H54 (cell line): ENCODE measurements at places on chromosomes 16 and 17.

DNA sequence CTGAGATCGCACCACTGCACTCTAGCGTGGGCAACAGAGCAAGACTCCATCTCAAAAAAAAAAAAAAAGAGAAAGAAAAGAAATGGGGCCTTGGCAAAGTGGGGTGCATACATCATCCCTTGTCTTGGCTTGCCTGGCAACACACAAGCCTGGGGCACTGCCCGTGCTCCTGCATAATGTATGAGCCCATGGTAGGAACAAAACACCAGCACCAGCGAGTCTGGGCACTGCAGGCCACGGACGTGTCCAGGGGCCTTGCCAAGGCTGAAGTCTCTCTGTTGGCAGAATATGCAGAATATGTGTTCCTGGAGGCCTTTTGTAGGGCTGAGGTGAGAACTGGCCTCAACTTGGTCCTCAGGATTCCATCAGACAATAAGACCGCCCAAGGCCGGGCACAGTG is 15.7 kb upstream of the ALDOA start:
- DNase-seq = no peak

GRCh38 chr17:81572563-81573168 is 20.5 kb upstream of the FAAP100 start:
- no peak for DNase-seq

GRCh38 chr17:37177254-37177870 is 198.4 kb upstream of the C17orf78 start:
- DNase-seq = no peak

- DNase-seq = no peak
These were observed 155.7 kb upstream of the TNRC6C start for GRCh38 chr17:77802811-77803220.

- DNase-seq = no peak
These were observed 17.9 kb downstream of the FOXJ1 start for GRCh38 chr17:76123191-76123499.

DNA sequence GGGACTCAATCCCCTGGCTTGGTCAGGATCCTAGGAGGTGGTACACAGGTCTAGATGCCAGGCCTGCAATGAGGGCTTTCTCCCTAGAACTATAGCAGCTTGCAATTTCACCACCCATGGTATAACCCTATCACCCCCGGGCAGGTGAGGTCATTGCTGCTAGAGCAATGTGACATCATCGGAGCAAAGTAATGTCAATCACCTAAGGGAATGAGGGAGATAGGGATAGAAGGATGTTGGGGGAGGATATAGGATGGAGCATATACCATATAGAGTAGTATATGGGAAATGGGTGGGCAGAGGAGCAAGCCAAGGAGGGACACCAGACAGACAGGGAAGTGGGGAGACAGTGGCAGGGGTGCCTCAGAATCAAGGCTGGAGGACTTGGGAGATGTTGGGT is 3.3 kb downstream of the KCNH4 start:
- DNase-seq = no peak

DNA sequence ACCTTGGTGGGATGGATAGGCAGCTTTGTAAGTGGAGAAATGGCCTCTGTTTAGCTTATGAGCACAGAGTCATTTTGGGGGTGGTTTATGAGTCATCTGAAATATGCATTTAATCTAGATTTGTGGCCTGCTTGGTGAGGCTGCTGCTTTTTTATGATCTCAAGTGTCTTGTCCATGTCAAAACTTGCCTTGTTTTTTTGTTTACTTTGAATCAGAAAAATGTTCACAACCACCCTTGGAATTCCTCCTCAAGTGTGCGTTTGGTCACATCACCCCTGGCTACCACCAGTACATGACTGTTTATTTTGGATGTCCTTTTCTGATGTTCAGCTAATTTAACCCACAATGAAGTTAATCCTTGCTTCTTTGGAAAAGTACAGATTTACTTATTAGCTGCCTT is 64.6 kb downstream of the FTO start:
- no peak for DNase-seq

DNA sequence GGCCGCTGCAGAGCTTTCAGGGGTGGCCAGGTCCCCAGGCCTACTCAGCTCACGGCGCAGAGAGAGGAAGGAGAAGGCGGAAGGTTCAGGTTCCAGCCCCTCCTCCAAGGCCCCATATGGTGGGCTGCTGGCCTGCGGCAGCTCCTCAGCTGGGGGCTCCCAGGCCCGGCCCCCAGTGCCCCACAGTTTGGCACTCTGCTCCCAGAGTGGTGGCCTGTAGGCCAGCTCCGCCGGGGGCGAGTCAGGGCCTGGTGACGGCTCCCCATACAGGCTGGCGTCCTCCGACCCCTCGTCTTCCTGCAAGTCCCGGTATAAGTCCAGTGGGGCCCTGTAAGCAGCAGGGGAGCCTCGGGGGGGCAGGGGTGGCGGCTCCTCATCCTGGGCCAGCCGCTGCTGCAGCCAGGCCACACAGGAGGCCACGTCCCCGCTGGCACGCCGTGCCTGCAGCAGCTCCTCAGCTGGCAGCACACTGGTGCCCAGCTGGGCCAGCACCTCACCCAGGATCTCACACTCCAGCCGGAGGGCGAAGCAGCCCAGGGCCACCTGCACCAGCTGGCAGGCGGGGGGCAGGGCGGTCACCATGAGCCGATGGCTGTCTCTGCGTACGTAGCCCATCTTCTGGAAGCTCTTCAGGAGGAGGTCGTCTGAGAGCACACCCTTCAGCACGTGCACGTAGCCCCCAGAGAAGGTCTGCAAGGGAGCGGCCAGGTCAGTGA is 3.7 kb downstream of the SPATA2L start:
- no peak for DNase-seq

DNA sequence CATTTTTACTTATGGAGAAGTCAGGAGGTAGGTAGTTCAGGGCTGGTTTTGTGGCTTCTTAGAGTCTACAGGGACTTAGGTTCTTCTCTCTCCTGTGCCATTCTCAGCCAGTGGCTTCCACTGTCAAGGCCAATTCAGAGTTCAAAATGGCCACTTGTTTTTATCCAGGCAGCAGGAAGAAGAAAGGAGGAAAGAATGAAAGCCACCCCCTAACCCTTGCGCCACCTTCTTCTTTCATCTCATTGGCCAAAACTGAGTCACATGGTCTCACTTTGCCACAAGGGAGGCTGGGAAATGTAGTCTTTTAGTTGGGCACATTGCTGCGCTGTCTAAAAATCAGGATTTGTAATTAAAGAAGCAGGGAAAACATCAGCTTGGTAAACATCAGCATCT is 60.8 kb upstream of the MED9 start:
- DNase-seq = peak; percentile 60

DNA sequence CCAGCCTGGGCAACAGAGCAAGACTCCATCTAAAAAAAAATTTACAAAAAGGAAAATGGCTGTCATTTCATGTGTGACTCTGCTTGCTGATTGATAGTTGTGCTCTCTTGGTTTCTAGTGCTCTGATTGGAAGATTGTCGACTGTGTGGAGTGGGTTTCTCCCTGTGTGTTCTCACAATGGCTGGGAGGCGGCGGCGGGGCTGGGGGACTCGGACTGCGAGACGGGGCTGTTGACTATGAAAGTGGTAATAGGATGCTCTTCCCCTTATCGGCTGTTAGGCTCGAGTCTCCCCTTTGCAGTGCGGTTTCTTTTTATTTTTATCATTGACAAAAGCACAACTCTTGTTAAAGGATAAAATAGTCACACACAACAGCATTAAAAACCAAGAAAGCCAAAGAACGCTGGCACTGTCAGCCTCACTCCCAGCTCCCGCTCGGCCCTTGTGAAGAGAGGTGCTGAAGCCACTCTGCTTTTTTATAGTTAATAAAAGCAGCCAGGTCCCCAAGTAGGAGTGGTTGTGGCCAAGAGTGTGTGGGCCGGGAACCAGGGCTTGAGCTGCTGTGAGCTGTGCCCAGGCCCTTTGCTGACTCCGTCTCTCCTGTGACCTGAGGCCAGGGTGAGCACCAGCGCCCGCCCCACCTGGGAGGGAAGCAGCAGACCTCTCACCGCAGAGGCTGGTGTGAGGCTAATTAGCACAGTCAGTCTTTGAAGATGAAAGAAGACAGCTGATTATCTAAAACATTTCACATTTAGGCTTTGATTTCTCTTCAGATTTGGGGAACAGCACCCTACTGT is 36.5 kb downstream of the TBCD start:
- no peak for DNase-seq

GRCh38 chr17:38867968-38868816 is 1.7 kb upstream of the LASP1 start:
- DNase-seq = no peak

GRCh38 chr16:80034948-80035663 is 434.6 kb upstream of the MAF start:
- DNase-seq = no peak

GRCh38 chr17:77887110-77887463 is 71.4 kb upstream of the TNRC6C start:
- DNase-seq = no peak

DNA sequence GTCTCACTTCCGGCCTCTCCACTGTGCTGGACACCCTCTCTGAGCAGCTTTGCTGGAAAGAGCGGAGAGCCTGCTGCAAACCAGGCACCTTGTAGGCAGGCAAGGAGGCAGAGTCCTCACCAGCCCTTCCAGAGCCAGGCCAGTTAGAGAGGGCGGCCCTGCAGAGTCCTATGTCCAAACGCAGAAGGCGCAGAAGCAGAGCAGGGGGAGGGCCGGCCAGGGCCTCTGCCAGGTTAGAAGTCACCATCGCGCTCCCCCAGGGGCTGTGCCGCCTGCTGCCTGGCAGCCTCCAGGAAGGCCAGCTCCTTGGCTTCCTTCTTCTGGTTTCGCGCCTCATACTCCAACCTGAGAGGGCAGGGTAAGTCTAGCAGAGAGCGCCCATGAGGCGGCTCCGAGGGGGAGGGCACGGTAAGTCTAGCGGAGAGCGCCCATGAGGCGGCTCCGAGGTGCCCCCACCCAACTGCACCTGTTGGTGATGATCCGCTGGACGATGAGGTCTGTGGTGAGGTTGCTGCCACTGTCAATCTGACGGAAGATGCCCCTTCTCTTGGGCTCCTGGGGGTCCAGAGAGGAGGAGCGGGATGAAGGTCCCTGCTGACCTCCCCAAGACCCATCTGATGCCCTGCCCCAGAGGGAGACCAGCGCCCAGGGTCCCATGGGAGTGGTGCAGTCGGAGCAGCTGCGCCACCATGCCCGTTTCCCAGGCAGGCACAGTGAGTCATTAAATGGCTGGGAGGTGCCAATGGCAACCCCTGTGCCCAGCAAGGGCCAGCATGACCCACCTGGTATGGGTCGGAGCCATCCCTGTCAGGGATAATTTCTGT is 2.8 kb downstream of the NPB start:
- DNase-seq = no peak

DNA sequence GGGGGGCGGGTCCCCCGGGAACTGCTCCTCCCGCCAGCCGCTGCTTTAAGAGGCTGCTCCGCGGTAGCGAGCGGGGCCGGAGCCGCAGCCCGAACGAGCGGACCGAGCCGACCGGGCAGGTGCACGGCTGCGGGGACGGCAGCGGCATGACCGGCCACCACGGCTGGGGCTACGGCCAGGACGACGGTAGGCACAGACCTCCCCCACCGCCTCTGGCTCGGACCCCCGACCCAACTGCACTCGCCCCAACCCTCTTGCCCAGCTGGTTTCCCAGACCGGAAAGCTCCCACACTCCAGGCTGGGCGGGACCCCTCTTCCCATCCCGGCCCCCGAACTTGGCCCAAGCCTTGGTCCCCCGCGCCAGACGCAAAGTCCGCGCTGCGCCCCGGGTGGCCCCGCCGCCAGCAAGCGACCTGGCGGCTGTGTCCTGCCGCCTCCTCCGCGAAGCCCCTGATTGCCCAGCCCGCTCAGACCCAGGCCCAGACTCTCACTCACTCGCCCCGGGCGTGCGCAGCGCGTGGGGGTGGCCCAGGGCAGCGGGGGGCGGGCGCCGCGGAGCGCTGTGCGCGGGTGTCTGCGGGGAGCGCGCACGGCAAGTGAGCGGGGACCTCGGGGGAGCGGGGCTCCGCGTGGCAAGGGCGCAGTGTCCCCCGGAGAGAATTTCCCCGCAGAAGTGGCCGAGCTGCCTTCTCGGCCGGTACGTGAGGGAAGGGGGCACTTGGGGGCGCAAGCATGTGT is at the start of gene CA7:
Gene CA7, plus strand, starts transcription at position 73 of the 738 bp plus-strand sequence. Its CDS starts 74 bp downstream, at position 147.
- DNase-seq = no peak

- no peak for DNase-seq
These were observed 2.8 kb downstream of the CEMP1 start for GRCh38 chr16:2528161-2529060.

DNA sequence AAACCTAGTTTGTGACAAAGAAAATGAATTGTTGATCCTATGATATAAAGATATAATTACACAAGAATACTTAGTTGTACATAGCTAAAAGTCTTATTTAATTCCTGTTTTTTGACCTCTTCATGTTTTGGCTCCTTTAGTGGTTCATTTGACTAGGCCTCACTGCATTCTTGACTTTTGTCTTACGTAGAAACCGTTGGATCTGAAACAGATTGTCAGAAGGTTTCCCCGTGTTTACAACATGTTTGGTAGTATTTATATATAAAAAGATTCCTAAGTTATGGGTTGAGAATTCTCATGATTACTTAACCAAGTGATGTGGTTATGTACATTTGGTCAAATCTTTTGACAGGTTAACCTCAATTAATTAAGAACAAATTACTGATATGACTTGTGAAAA is 162.8 kb downstream of the BCAS3 start:
- no peak for DNase-seq

DNA sequence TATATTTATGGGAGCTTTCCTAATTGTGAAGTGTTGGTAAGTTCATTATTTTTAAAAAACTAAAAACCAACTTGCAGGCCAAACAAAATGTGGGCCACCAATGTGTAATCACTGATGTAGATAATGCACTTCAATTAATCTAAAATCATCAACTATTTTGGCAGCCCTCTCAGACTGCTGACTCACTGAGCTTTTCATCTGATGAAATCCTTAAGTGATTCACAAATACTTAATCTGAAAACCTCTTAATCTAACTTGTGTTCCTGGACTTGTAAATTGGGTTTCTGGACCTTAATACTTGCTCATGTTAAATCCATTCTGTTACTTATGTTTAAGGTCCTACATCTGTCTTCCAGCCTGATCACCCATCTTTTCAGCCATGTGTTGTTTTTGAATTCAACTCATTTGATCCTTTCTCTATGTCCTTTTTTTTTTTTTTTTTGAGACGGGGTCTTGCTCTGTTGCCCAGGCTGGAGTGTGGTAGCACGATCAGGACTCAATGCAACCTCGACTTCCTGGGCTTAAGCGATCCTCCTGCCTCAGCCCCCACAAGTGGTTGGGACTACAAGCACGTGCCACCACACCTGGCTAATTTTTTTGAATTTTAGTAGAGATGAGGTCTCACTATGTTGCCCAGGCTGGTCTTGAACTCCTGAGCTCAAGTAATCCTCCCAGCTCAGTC is 39.0 kb downstream of the PRKCB start:
- DNase-seq = no peak

DNA sequence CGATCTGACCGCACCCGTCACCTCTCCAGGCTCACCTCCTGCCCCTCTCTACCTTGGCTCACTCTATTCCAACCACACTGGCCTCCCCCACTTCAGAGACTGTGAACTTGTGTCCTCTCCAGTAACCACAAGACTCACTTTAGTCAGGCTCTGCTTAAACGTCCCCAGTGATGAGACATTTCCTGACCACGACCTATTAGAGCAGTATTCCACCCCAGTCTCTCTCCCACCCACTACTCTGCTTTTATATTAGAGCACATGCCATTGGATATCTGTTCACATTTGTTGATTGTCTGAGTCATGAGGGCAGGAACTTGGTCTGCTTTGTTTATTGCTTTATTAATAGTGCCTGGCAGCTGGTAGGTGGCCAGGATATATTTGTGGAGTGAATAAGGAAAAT is 20.1 kb downstream of the COX11 start:
- peak; percentile 40 for DNase-seq

GRCh38 chr17:8944748-8945147 is 20.8 kb downstream of the PIK3R5 start:
- no peak for DNase-seq

GRCh38 chr16:23840310-23840709 is 4.5 kb downstream of the PRKCB start:
- DNase-seq = no peak

GRCh38 chr16:22732400-22732799 is 81.6 kb upstream of the HS3ST2 start:
- DNase-seq = no peak
